ENCODE measurements at places on chromosomes 6 and 20.

DNA sequence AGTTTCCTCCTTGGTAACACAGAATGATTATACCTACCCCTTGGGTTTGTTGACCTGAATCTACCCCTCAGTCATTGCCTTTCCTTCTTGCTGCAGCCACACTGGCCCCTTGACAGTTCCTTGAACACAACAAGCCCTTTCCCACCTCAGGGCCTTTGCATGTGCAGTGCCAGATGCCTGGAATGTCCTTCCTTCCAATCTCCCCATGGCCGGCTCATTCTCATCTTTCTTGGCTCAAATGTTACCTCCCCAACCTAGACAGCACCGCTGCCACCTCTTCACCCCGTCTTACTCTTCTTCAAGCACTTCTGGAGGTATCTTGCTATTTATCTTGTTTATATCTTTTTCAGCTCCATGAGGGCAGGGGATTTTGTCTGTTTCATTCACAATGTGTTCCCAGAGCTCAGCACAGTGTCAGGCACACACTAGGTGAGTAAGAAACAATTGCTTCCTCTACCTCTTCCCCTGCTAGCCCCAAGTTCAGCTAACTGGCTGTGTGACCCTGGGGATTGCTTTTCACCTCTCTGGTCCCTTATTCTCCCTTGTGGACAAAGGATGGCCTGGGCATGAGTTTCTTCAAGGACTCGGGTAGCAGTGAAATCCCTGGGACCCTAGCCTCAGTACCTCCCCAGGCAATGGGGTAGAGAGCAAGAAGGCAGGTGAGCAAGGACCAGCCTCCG, 121.5 kb downstream of the CEBPB start:
- no peak for DNase-seq

DNA sequence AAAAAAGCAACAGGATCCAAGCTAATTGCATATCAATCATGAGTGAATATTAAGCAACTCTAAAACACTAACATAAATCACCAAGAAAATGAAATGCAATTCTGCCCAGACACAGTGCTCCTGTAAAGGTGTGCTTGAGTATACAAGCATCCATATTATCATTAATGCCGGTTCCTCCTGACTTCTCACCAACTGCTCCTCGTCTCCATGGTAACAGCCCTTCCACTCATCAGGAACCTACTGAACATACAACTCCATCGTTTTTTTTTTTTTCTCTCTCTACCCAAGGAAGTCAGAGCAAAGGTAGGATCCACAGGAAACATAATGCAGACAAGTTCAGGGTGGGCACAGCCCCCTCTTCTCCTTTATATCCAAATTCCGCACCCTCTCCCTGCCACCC, 12.4 kb downstream of the GABBR1 start:
- DNase-seq: no peak

GRCh38 chr6:145929037-145929633, 35.0 kb downstream of the SHPRH start:
- DNase-seq: no peak

DNA sequence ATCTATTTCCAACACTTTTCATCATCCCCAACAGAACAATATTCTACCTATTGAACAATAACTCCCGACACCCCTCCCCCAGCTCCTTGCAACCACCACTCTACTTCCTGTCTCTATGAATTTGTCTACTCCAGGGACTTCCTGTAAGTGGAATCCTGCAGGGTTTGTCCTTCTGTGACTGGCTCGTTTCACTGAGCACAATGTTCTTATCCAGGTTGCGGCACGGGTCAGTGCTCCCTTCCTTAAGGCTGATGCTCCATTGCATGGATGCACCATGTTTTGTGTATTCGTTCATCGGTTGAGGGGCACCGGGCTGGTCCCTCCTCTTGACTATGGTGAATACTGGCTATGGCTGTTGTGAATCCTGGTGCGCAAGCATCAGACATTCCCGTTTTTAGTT, 163.2 kb downstream of the TBXT start:
- DNase-seq: no peak

DNA sequence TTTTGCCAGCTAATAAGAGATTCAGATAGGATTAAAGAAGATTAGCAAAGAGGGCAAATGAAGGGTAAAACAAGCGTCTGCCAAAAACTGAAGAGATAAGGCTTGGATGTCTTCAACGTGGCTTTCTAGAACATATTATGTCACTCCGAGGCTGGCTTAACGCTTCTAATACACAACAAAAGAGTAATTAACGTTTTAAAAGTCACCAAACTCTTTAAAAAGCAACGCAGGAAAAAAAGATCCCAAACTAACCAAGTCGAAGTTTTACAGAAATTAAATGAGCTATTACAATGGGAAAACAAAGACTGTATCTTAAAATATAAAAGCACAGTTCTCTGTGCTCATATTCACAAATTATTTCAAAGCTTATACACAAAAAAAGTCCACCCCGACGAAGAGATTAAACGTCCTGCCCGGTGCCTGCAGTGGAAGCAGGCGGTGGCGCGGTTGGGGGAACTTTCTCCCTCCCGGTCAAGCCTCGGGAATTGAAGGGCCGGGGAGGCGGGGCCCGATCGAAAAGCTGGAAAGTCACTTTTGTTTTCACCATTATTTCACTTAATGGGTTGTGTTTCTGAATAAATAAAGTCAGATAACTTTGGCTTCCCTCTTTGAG, 1.2 kb downstream of the MAK start:
- DNase-seq: no peak

GRCh38 chr6:35352735-35353134, 10.4 kb downstream of the PPARD start:
- DNase-seq: no peak

DNA sequence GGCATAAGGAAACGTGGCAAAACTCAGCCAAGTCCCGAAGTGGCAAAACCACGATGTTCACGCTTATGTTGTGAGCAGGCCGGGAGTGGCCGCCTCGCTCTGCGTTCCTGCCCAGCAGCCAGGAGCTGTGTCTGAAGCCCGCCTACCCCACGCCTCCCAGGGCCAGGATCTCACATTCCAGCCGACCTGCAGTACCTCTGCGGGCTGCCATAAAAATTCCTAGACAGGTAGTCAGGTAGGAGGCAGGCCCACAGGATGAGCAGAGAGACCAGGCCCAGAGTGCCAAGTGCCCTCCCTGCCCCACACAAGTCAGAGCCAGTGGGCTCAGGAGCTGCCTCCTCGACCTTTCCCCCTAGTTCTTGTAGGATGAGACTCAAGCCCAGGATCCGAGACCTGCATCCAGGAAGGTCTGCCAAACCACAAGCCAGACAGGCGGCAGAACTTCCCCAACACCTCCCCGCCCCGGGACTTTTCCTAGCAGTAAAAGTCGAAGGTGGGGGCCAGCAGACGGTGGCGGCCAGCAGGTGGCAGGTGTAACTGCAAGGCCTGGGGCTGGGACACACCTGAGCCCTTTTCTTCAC, 16.7 kb downstream of the PMEPA1 start:
- DNase-seq: no peak

GRCh38 chr6:33312361-33313104, 1.3 kb downstream of the TAPBP start:
- DNase-seq: no peak

- no peak for DNase-seq
These were observed 560.4 kb upstream of the SYNCRIP start for GRCh38 chr6:86203044-86203443.
